Stimulated activated CD8-positive, alpha-beta memory T cell treated with anti-CD3 and anti-CD28 coated beads, Interleukin-15, amount 100 ng/mL, for 1 hour (primary cell): ENCODE measurements at places on chromosomes 4 and X.

GRCh38 chr4:949656-950055, 17.4 kb downstream of the TMEM175 start:
- DNase-seq = no peak

DNA sequence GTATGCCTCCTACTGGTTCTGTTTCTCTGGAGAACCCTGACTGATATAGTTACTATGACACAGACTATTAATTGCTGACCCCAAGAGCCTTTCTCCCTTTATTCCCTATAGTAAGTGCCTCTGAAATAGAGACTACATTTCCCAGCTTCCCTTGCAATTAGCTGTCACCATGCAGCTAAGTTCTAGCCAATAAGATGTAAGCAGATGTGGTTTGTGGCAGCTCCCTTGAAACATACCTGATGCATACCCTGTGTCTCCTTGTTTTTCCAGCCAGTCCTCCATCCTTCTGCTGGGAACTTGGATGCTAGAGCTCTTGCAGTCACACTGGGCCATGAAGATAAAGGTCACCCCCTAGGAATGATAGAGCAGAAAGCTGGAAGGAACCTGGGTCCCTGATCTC, 9.7 kb upstream of the TMEM165 start:
- DNase-seq = no peak

DNA sequence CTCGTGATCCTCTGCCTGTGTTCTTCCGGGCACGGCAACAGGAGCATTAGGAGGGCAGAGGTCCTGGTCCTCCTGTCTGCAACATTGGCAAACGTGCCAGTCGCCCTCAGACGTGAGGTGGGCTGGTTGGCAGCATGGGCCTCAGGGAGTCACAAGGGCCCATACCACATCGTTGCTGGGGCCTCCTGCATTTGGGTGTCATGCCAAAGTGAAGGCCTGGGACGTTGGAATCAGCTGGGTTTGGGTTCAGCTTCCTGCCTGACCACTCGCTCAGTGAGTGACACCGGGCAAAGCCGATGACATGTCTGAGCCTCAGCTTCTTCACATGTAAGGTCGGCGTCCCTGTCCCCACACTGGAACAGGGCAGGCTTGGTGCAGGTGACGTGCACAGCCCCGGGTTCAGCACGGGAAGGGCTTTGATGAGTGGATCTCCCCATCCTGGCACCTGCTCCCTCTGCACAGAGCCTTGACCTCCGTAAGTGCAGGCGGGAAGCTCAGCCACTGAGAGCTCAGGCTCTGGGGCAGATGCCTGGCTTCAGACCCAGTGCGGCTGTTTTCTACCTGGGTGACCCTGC, 91.6 kb downstream of the PSAPL1 start:
- DNase-seq = no peak

GRCh38 chr4:15888515-15888914, 50.0 kb downstream of the FGFBP1 start:
- DNase-seq = no peak

DNA sequence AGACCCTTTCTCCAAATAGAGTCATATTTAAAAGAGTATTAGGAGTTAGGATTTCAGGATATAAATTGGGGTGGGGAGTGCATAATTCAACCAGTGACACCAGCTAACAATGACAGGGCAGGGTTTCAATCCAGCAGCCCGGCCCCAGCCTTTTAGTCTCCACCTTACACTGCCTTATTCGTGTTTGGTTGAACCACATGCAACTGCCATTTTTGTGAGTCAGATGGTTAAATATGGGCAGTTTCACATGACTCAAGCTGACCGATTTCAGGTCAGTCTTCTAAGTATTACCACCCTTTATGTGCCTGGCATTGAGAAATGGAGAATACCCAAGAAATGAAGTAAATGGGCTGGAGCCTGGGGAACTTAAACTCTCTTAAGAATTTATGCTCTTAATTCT, 102.8 kb downstream of the STOX2 start:
- DNase-seq = no peak

- DNase-seq = no peak
These were observed 8.0 kb downstream of the ATP2B3 start for GRCh38 chrX:153525451-153525850.

GRCh38 chr4:10656988-10657387, 27.6 kb downstream of the CLNK start:
- DNase-seq = no peak

DNA sequence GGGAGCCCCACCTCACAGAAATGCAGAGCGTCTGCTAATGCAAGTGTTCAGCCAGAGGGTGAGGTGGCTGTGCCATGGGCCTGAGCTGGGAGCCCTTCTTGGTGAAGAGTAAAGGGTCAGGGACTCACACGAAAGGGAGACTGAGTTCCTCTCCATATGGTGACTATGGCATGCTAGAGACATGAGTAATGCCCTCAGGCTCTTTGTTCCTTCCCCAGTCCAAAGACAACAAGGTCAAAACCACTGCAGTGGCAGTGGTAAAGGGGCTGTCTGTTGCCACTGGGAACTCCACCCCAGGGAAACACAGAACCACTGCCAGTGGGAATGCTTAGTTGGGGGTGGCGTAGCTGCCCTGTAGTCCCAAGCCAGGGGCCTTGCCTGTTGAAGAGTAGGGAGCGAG, 22.4 kb downstream of the RAB40AL start:
- no peak for DNase-seq

DNA sequence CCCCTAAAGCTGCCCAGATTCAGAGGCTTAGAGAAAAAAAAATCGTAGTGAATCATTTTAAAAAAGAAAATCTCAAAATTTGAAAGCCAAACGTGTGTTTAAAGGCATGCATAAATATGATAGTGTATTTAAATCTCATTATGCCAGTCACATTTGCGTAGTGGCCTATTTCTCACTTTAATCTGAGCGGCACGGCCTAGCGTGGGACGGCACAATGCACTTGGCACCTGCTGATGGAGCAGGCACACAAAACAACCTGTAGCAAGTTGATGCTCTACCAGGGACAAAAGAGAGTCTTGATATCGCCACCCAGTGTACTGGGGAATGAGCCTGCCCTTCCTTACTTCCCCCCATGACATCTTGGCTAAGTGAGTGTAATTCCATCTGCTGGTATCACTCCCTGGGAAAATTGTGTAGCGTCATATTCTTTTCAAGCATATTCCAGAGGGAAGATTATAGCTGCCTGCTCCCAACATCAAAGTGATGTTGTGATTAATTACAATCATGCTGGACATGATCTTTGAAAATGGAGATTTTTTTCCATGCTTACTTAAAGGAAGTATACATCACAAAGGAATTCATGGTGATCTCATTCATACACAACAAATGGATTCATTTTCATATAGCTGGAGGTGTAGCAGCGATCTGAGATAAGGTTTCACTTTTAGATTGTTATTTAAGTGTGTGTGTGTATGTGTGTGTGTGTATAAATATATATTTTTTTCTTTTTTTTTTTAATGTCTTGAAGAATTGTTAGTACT, 138.8 kb downstream of the DCTD start:
- no peak for DNase-seq

- no peak for DNase-seq
These were observed 44.2 kb upstream of the ADAM29 start for GRCh38 chr4:174873931-174874330.

- no peak for DNase-seq
These were observed 39.9 kb downstream of the RAB40AL start for GRCh38 chrX:102976793-102977495.

DNA sequence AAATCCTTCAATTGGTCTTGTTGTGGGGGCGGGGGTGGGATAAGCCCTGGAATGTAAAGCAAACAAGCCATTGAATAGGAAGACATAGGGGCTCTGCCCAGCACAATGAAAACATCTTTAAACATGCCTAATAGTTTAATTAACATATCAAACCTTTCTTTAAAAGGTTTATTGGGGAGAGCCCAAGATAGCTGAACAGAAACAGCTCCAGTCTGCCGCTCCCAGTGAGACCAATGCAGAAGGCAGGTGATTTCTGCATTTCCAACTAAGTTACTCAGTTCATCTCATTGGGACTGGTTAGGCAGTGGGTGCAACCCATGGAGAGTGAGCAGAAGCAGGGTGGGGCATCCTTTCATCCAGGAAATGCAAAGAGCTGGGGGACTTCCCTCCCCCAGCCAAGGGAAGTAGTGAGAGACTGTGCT, 327.2 kb upstream of the CNKSR2 start:
- no peak for DNase-seq

GRCh38 chr4:15781427-15782095, 3.4 kb downstream of the CD38 start:
- DNase-seq = no peak

GRCh38 chr4:148779771-148780170, 337.6 kb upstream of the NR3C2 start:
- no peak for DNase-seq

DNA sequence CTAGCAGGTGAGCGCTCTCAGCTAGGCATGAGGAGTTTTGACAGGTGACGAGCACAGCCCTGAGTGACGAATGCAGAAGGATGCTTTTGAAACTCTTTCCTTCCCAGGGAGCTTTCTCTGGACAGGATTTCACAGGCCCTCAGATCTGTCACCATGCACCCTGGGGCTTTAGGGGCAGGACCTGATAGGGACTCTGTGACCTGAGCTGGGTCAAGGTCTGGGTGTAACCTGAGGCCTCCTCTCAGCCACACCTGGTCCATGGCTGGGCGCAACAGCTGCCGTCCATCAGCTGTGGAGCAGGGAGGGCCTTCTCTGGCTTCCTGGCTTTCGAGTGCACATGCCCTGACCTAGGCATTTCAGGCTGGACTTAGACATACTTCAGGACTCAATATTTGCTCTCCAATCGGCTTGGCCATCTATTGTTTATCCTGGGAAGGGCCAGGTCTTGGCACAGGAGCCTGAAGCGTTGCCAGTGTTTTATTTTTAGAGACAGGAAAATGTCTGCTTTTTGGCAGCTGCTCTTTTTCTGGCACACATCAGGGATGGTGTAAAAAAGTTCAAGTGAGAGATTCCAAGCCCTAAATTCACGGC, 56.4 kb downstream of the C4orf51 start:
- no peak for DNase-seq

DNA sequence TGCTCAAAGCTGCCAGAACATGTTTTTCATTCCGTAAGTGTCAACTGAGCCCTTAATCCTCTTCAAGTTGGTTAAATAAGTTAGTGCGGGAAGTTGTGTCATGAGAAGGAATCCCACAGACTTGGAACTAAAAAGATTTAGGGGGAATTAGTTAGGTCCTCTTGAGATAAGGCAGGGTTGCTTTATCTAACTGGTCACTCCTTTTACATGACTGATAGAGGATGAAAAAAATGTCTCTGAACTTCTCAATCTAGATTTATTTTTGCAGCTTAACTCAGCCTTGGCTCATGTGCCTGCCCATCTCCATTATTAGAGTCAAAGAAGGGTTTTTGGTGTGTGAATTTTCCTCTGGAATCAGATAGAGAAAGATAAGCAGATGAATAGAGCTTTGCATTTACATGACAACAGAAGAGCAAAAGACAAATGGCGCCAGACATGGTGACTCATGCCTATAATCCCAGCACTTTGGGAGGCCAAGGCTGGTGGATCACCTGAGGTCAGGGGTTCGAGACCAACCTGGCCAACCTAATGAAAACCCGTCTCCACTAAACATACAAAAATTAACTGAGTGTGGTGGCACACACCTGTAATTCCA, 882.9 kb downstream of the RPA4 start:
- DNase-seq = no peak

GRCh38 chr4:12439633-12440305, 1011.1 kb upstream of the HS3ST1 start:
- DNase-seq = no peak

GRCh38 chr4:104210420-104210819, 284.3 kb downstream of the CXXC4 start:
- DNase-seq = no peak

GRCh38 chrX:56782352-56782751, 53.3 kb downstream of the NBDY start:
- DNase-seq = no peak
